ENCODE measurements at places on chromosomes 3 and 15.

GRCh38 chr3:144109944-144110343 lies 138.3 kb downstream of the DIPK2A start:
- no peak for DNase-seq
- no peak overlapping the region for H3K27ac ChIP-seq
- H3K36me3 ChIP-seq: no peaks in the 10 kb centered on the region

DNA sequence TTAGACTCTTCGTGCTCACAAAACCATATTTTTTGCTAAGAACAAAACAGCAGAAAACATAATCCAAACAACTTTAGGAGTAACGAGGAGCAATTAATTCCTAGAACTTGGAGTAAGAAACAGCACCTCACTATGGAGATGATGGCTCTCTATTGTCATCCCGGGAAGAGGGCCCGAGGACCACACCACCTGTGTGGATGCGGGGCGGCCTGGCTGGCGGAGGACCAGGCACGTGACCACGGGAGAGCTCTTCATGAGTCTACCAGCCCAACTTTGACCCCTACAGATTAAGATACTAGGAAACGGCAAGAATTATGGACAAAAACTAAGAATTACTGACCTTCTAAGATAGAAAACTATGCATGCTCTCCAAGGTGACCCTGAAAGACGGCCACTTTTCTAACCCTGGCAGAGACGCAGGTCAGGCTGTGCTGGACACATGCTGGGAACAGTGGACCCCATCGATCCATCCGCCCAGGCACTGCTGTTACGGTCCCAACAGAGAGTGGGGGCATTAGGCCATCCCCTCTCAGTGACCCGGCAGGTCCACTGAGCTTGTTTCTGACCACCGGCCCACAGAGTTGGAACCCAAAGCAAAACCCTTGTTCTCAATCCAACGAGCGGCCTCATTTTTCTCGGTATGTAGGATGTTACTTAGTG lies 13.1 kb upstream of the OCA2 start:
- H3K4me1 ChIP-seq: no peaks in the 10 kb centered on the region
- peaks cover 59% of the 10 kb centered on the region for H3K36me3 ChIP-seq
- no peak overlapping the region for H3K27ac ChIP-seq
- H3K27me3 ChIP-seq: peaks cover 9% of the 10 kb centered on the region
- no peak overlapping the region for H3K4me3 ChIP-seq

- no peak for DNase-seq
- no peaks in the 10 kb centered on the region for H3K27me3 ChIP-seq
- H3K27ac ChIP-seq: no peak overlapping the region
- H3K4me3 ChIP-seq: no peak overlapping the region
Observed at GRCh38 chr3:184016169-184016570, 1.5 kb downstream of the ABCC5 start.

- no peak overlapping the region for H3K27ac ChIP-seq
- DNase-seq: no peak
- no peak overlapping the region for H3K4me3 ChIP-seq
- H3K4me1 ChIP-seq: no peaks in the 10 kb centered on the region
Observed at GRCh38 chr15:74808078-74808839, 4.4 kb upstream of the LMAN1L start.

DNA sequence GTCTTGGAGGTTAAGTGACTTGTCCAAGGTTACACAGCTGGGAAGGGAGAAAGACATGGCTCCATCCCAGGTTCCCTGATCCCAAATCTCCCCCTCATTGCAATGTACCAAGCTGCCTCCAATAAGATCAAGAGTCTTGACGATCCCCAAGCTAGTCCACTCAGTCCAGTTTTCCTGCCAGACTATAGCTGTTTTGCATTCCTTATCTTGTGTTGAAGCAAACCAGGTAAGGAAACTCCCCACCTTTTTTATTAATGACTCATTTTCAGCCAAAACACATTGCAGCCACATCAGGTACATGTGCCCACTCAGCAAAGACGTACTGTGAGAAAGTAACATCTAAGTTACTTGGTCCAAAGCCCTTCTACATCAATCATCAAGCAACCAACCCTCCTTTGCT lies 41.9 kb downstream of the LIPC start:
- no peaks in the 10 kb centered on the region for H3K36me3 ChIP-seq
- no peak overlapping the region for H3K4me3 ChIP-seq
- no peak for DNase-seq
- no peaks in the 10 kb centered on the region for H3K27me3 ChIP-seq

GRCh38 chr3:154334973-154335420 lies 10.7 kb upstream of the DHX36 start:
- H3K27ac ChIP-seq: no peak overlapping the region
- H3K36me3 ChIP-seq: no peaks in the 10 kb centered on the region
- H3K4me1 ChIP-seq: no peaks in the 10 kb centered on the region
- no peak for DNase-seq

DNA sequence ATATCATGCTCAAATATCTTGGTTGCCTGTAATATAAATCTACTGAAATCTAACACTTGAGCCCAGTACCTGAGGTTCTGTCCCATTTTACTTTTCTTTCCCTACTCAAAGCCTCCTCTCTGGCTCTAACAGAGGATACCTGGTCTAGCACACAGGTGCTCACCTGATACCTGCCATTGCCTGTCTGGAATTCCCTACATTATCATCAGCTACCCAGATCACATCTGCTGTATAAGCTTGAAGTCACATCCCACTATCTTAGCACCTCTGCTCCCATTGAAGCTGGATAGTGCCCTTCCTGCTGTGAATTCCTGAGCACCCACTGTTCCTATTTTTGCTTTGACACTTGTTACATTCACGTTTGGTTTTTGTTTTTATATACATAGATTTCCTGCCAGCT lies 30.5 kb downstream of the GYG1 start:
- H3K27ac ChIP-seq: no peak overlapping the region
- no peak for DNase-seq
- no peaks in the 10 kb centered on the region for H3K27me3 ChIP-seq
- peaks cover 23% of the 10 kb centered on the region for H3K36me3 ChIP-seq
- H3K4me3 ChIP-seq: no peak overlapping the region
- H3K4me1 ChIP-seq: no peaks in the 10 kb centered on the region

DNA sequence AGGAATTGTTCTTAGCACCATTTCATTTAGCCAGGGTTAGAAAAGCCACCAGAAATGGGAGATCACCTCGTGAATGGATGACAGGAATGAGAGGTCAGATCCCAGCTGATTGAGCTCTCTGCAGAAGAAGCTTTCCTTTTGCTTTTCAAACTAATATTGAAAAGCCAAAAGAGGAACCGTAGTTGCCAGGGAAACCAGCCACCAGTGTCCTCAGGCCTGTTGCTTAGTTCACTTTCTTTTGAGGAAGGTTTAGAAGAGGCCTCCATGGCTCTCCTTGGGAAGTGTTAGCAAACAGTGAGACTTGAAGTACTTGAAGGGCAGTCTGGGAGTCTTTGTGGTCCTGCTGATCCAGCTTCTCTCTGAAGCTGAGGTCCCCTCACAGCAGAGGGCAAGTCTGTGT lies 7.4 kb upstream of the CCK start:
- no peaks in the 10 kb centered on the region for H3K4me1 ChIP-seq
- peaks cover 33% of the 10 kb centered on the region for H3K27me3 ChIP-seq
- no peaks in the 10 kb centered on the region for H3K36me3 ChIP-seq
- no peak overlapping the region for H3K4me3 ChIP-seq
- DNase-seq: no peak

- no peak for DNase-seq
- H3K27me3 ChIP-seq: peaks cover 87% of the 10 kb centered on the region
- H3K27ac ChIP-seq: no peak overlapping the region
- no peak overlapping the region for H3K4me3 ChIP-seq
- peaks cover 13% of the 10 kb centered on the region for H3K4me1 ChIP-seq
Observed at GRCh38 chr3:13877911-13878280, 2.0 kb downstream of the WNT7A start.

DNA sequence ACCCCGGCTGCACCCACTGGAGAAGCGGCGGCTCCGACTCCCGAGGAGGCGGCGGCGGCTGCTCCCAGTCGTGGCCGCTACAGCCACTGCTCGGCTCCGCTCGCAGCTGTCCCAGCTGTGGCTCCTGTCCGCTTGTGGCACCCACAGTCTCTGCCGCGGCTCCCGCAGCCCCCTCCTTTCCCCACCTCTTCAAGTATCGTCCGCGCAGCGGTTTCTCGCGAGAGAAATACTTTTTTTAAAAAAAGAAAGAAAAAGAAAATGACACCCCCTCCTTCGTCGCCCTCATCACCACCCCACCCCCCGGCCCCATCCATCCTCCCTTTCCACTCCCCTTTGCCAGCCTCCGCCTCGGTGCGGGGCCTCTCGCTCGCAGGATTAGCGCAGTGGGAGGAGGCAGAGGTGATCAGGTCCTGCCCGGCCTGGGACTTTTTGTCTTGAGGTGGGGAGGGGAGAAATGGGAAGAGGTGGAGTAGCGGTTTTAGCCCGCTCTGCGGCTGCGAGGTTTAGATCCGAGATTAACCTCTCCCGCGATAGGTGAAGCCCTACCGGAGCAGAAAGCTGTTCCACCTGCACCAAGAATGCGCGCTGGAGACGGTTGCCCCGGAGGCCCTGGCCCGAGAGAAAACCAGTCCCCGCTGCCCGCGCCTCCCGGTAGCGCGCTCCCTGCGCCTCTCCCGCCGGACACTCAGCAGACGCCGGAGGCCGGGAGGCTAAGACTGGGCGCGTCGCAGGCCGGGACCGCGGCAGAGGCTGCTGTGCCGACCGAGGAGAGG lies at the start of gene FBN1:
Gene FBN1 (minus strand): TSS at position 152 of the 773 bp plus-strand sequence. CDS start 940 bp downstream, outside the sequence.
- no peaks in the 10 kb centered on the region for H3K4me1 ChIP-seq
- peak; percentile 66 for DNase-seq
- peak within 1 kb of the TSS; percentile 63 for H3K4me3 ChIP-seq
- peak within 1 kb of the TSS; percentile 72 for H3K27ac ChIP-seq
- H3K27me3 ChIP-seq: peaks cover 31% of the 10 kb centered on the region

DNA sequence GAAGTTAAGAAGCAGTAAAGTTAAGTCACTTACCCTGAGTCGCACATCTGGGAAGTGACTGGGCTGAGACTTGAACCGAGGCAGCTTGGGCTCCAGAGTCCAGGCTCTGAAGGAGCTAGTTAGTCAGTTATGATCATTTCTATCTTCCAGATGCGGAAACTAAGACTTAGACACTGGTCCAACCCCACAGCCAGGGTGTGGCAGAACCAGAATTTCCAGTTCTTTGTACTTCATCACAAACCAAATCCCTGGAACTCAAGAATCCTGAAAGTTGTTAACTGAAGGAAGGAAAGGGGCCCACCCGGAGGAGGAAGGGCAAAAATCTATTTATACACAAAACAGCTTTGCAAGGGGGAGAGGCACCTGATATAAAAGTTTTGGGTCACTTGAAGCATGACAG lies 389.9 kb downstream of the SHQ1 start:
- no peak overlapping the region for H3K4me3 ChIP-seq
- H3K4me1 ChIP-seq: no peaks in the 10 kb centered on the region
- H3K27me3 ChIP-seq: no peaks in the 10 kb centered on the region
- no peak overlapping the region for H3K27ac ChIP-seq
- H3K36me3 ChIP-seq: no peaks in the 10 kb centered on the region

- H3K4me1 ChIP-seq: no peaks in the 10 kb centered on the region
- no peaks in the 10 kb centered on the region for H3K27me3 ChIP-seq
- DNase-seq: no peak
- H3K27ac ChIP-seq: no peak overlapping the region
Observed at GRCh38 chr3:13062647-13063046, 10.6 kb downstream of the IQSEC1 start.

DNA sequence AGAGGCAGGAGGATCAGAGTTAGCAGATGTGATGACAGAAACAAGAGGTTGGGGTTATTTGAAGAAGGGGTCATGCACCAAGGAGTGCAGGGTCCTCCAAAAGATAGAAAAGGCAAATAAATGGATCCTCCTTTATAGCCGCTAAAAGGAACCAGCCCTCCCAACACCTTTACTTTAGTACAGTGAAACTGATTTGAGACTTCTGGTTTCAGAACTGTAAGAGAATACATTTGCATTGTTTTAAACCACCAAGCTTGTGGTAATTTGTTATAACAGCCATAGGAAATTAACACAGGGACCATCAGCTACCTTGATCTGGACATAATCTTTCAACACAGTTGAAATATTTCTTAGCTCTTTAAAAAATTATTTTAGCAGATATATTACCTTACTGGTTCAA lies 166.6 kb downstream of the TIGIT start:
- no peak overlapping the region for H3K27ac ChIP-seq
- H3K4me3 ChIP-seq: no peak overlapping the region
- DNase-seq: no peak

GRCh38 chr3:33932010-33932764 lies 133.8 kb downstream of the PDCD6IP start:
- H3K27me3 ChIP-seq: peaks cover 11% of the 10 kb centered on the region
- no peaks in the 10 kb centered on the region for H3K36me3 ChIP-seq
- no peaks in the 10 kb centered on the region for H3K4me1 ChIP-seq
- no peak overlapping the region for H3K4me3 ChIP-seq

DNA sequence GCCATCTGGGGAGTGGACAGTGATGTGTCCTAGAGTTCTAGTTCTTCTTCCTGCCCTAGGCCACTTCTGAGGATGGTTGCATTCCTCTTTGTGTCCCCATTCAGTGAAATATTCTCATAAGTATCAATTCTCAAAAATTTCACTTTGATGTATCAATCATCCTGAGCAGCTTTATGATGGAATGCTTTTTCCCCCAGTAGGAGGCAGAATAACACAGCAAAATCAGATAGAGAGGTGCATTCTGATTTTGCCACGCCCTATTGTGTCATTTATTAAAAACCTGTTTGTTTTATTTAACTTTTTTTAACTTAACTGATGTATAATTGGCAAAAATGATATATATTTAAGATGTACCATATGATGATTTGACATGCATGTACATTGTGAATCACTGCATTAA lies 656.0 kb upstream of the GRM7 start:
- no peak overlapping the region for H3K27ac ChIP-seq
- no peaks in the 10 kb centered on the region for H3K36me3 ChIP-seq
- no peak for DNase-seq
- H3K4me3 ChIP-seq: no peak overlapping the region
- no peaks in the 10 kb centered on the region for H3K4me1 ChIP-seq

DNA sequence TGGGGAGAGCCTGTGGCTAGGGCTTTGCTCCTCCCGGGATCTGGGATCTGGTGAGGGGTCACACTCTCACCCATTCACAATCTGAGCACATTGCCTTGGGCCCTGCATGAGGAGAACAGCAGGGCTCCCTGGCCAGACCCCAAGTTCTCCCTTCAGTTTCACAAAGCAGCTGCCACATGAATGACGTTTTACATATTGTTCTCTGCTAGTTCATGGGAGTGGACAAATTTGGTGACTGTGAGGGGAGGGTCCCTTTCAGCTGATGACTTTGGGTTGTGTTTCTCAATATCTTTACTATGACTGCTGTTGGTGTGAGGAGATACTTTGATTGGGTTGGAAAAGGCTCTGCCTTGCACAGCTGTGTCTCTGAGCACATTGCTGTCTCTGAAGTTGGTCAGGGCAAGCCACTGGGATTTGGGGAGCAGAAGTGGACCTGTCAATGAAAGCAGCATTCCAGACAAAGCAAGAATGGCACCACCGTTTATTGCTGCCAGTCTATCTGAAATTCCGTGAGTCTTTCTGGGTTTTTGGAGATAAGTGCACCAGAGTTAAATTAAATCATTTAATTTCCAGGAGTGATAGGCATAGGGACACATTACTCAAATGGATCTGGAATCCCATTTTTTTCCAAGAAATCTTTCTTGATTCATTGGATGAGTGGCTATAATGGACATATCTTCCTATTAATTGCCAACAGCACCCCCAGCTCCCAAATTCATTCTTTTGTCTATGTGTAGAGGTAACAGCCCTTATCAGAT lies 10.3 kb downstream of the TIMP4 start:
- H3K4me3 ChIP-seq: no peak overlapping the region
- H3K27ac ChIP-seq: no peak overlapping the region
- no peaks in the 10 kb centered on the region for H3K27me3 ChIP-seq
- H3K4me1 ChIP-seq: peaks cover 7% of the 10 kb centered on the region
